CD4-positive, alpha-beta T cell treated with Interleukin-21 for 1 hour (primary cell): ENCODE measurements at places on chromosomes 6 and 20.

- no peak for DNase-seq
Measured at GRCh38 chr6:45689926-45690615, 312.3 kb upstream of the SUPT3H start.

DNA sequence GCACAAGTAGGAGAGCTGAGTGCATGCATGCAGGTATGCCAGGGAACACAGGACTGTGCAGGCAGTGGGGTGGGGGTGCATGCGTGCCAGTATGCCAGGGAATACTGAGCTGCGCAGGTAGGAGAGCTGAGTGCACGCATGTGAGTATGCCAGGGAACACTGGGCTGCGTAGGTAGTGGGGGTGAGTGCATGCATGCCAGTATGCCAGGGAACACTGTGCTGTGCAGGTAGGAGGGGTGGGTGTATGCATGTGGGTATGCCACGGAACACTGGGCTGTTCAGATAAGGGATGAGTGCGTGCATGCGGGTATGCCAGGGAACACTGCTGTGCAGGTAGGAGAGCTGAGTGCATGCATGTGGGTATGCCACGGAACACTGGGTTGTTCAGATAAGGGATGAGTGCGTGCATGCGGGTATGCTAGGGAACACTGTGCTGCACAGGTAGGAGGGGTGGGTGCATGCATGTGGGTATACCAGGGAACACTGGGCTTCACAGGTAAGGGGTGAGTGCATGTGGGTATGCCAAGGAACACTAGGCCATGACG is 77.4 kb downstream of the LRFN2 start:
- DNase-seq: no peak

DNA sequence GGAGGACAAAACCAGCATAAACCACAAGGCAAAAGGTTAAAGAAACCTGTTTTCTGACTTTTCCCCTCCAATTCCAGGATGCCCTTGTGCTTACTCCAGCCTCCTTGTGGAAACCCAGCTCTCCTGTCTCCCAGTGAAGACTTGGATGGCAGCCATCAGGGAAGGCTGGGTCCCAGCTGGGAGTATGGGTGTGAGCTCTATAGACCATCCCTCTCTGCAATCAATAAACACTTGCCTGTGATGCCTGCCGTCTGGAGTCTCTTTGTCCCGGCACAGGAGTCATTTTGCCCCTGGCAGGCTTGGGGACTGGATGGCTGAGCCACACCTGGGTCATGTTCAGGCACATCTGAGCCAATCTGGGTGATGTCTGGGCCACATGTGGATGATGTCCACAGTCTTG is 26.6 kb downstream of the BPIFB1 start:
- no peak for DNase-seq

GRCh38 chr6:135568379-135568778 is 70.8 kb upstream of the AHI1 start:
- peak; percentile 58 for DNase-seq

DNA sequence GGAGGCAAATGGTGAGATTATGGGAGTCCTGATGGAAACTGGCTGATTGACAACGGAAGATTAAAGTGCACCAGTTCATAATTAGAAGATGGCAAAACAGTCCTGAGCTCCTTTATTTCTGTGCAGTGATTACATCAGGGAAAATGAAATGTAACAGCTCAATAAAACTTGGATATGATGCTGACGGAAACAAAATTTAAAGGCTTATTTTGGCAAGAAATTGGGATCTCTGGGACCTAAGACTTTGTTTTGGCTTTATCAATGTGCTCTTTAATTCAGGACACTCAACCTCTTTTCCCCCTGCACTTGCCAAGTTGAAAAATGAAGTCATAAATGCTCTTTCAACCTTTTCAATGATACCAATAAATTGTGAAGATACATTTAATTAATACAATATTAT is 226.8 kb downstream of the C6orf118 start:
- DNase-seq: no peak

- DNase-seq: no peak
Measured at GRCh38 chr6:164151161-164152120, 736.9 kb downstream of the QKI start.

DNA sequence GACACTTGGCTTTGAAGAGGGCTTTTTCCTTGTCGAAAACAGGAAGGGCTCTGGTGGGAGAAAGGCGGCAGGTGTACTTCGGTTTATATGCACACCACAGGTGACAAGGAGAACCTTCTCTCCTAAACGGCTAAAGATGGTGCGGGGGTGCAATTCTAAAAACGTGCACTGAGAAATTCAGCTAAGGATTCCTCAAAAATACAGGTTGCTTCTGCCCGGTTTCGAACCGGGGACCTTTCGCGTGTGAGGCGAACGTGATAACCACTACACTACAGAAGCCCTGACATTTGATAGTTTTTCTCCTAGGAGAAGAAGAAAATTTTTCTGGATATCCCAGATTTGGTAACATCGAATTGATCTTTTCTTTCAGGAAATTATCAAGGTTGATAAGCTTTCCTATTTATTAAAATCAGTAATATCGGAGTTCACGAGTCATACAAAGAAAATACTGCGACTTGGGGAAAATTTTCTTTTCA is 32.0 kb downstream of the POM121L2 start:
- DNase-seq: peak; percentile 22
